Bronchial epithelial cell (primary cell): ENCODE measurements at places on chromosomes 3 and 15. TPM values are rescaled to one million over a fixed set of nuclear protein-coding genes. Genes with fewer than 3 reads are reported as not detected.

The KLHL6 gene
- total RNA-seq, result under 0.01 TPM in 2 replicates

The MAP6D1 gene
- total RNA-seq, result 0.79 and 0.90 TPM in 2 replicates

The ELL3 gene
- total RNA-seq, result 20.2 and 23.2 TPM in 2 replicates

The SCG5 gene
- 3.7 and 11.8 TPM in 2 replicates for total RNA-seq

The MINDY4B gene
- total RNA-seq, result not detected in 2 replicates
